Cerebellum (tissue), 4 donors: ENCODE measurements at places on chromosomes 5 and 9. TPM values are rescaled to one million over a fixed set of nuclear protein-coding genes. Genes with fewer than 3 reads are reported as not detected.

The SLU7 gene
- 34.8 TPM for total RNA-seq

The RUSC2 gene
- total RNA-seq, result 39.3 TPM

The NPDC1 gene
- 24.0 TPM for total RNA-seq

DNA sequence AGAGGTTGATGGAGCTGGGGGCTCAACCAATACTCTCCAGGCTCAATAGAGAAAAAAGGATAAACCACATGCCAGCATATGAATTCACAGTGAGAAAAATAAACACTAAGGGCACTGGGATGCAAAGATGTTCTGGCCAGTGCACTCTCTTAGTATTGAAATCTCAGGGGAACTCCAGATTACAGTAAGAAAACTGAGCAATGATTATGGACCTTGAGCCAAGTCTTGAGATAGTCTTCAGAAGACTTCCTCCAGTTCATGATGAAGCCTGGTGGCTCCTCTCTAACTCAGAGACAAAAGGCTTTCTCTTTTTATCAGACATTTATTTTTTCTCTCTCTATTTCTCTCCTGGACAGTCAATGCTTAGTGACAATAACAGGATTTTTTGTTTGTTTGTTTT lies 139.8 kb upstream of the SPEF2 start:
- no peak for DNase-seq

GRCh38 chr9:130830231-130830760 lies 4.8 kb upstream of the ABL1 start:
- DNase-seq, result no peak

The HACD4 gene
- 1.5 TPM for total RNA-seq

GRCh38 chr5:208449-209114 lies 9.4 kb downstream of the CCDC127 start:
- no peak for DNase-seq

DNA sequence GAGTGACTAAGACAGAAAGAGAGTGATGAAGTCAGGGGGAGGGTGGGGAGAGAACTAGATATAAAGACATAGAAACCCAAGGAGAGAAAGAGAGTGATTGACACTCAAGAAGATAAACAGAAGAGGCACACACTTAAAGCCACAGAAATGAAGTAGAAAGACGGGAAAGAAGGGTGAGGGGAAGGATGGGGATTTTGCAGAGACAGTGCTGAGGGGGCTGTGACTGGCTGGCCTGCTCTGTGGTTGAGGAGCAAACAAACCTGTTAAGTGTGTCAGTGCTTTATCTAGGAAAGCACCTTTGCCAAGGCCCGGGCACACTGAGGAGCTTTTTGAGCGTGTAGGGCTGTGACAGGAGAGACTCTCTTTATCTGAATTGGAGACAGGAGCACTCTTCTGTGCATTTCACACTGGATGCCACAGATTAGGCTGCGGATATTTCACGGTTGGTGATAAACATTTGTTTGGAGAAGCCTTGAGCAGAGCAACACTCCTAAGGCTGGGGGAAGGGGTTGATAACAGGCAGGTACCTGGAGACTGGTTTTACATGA lies 109.1 kb downstream of the DOCK2 start:
- no peak for DNase-seq
